ENCODE measurements at places on chromosomes 7 and 10.

DNA sequence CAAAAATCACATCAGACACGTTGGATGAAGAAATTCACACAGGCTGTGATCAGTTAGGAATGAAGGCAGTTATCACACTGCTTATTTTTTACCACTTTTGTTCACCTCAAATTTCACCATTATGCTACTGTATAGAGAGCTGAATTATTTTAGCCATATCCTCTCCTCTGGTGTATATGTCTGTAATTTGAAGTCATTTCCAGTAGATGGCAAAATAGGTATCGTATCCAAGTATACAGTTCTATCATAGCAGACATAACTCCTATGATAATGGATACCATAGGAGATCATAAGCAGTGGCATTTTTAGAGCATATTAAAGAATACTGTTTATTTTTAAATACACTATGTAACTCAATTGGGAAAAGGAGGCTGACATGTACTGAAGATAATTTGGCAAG, 909.7 kb downstream of the DNAJB9 start:
- H3K27me3 ChIP-seq, result no peaks in the 10 kb centered on the region
- no peak for DNase-seq
- H3K4me3 ChIP-seq, result no peak overlapping the region

DNA sequence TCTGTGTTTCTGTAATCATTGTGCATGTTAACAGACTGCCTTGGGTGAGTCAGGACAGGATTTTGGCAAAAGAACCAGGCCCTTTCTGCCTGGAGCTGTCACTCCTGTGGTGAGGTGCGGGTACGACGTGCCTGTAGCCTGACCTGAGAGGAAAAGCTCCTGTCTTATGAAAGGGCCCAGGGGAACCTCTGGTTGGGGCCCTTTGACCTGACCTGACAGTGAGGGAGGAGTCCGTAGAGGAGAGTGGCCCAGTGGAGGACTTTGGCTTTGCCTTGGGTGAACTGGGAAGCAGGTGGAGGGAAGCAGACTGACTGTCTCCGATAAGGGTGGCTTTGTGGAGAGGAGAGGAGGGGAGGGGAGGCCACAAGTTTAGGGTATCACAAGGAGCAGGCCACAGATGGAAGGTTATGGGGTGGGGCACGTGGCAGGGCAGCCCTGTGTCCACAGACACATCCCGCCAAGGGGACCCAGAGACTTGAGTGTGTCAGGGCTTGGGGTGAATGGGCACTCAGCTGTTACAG, 6.9 kb downstream of the PFKP start:
- H3K4me1 ChIP-seq, result peaks cover 31% of the 10 kb centered on the region
- peaks cover 27% of the 10 kb centered on the region for H3K36me3 ChIP-seq
- no peak overlapping the region for H3K27ac ChIP-seq

DNA sequence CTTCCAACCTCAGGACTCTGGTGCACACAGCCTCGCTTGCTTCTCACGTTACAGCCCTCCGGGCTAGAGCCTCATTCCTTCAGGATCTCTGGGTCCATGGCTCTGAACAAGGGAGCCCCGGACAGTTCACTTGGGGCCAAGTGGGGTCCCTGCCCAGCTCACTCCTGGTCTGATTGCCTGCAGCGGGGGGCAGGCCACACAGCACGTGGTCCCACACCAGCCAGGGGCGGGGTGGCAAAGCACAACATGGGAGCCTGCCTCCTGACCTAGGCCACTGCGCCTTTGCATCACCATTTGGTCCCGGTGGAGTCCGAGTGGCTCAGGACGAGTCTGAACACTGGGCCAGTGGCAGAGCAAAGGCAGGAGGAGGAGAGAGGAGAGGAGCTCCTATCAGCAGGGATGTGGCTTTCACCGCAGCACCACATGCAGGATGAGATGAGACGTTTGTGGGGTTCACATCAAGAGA, 13.4 kb upstream of the CRYGN start:
- no peaks in the 10 kb centered on the region for H3K27me3 ChIP-seq
- no peaks in the 10 kb centered on the region for H3K4me1 ChIP-seq
- H3K4me3 ChIP-seq, result no peak overlapping the region

DNA sequence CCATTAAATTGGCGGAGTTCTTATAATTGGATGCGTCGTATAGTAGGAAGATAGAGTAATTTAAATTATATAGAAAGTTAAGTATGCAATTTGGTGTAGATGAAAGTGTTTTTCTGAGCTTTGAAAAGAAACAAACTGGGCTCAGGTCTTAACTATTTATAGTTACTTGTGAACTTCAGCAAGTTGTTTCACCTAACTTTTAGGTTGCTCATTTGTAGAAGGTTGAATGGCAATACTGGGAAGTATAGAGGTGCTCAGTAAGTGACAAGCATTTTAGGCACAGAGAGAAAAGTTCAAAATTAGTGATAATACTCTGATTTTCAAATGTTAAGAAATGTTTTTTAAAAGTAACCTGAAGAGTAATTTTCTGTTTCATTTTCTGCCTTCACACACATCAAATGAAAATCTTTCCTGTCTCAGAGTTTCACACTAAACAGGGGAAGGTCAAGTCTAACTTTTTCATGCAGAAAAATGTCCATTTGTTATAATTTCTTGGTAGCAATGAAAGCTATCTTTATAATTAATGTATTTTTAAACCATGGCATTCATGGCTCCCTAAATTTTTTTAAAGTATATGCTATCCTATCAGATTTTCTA, 146.5 kb downstream of the PHF14 start:
- no peak for DNase-seq
- no peak overlapping the region for H3K27ac ChIP-seq
- 0 out of 2 replicates have a peak, but pooled peaks cover 3% of the 10 kb centered on the region for H3K4me1 ChIP-seq
- H3K36me3 ChIP-seq, result peaks cover 49% of the 10 kb centered on the region
- H3K4me3 ChIP-seq, result no peak overlapping the region
- no peaks in the 10 kb centered on the region for H3K27me3 ChIP-seq

DNA sequence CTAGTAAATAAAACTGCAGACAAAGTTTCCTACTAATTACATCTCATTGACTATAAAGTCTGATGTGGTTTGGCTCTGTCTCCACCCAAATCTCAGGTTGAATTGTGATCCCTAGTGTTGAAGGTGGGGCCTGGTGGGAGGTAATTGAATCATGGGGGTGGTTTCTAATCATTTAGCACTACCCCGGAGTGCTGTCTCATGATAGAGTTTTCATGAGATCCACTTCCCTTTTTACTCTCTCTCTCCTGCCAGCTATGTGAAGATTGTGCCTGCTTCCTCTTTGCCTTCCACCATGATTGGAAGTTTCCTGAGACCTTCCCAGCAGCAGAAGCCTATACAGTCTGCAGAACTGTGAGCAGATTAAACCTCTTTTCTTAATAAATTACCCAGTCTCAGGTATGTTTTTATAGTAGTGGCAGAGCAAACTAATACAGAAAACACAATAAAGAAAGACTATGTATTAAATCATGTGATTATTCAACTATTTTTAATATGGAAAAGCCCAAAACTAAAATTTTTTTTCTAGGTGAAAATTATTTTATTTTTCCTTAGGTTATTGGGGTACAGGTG, 232.1 kb downstream of the FZD1 start:
- DNase-seq, result no peak
- peaks cover 2% of the 10 kb centered on the region for H3K4me1 ChIP-seq
- H3K27ac ChIP-seq, result no peak overlapping the region
- H3K27me3 ChIP-seq, result no peaks in the 10 kb centered on the region
- H3K4me3 ChIP-seq, result no peak overlapping the region

- no peaks in the 10 kb centered on the region for H3K4me1 ChIP-seq
- DNase-seq, result no peak
- H3K27ac ChIP-seq, result no peak overlapping the region
Measured at GRCh38 chr10:1216574-1217236, 160.5 kb downstream of the WDR37 start.

DNA sequence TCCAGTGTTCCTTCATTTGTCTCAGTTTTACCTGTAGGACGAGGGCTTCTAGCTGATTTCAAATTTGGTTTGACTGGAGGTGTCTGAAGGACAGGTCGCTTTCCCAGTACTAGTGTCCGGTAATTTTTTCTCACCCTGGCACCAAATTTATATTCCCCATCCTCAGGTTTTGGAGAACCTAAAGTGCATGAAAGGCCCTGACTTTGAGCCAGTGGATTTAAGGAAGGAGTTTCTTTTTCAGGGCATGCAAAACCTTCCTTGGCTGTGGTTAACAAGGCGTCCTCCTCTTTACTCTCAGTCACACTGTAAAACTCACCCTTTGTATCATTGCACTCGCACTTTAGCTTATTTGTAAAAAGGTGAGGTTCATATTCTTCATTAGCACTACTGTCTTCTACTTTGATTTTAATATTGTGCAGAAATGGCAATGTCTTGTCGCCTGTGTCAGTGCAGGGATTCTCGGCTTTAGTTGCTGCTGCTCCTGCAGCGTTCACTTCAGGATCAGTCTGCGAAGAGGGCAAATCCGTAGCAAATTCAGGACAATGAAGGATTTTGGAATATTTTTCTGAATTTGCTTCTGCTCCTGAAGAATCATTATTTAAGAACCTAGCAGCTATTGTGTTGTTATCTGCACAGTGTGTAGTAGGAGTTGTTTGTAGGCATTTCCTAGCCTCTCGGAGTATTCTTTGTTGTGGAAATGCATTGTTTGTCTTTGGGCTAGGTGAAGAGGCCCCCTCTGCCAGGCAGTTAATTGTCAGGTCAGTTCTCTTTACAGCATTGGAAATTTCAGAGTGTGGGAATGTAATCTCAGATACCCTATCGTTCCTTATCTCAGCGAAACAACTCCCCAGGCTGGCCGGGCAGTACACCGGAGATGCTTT, 9.9 kb downstream of the SKIDA1 start:
- peaks cover 36% of the 10 kb centered on the region for H3K4me1 ChIP-seq
- H3K4me3 ChIP-seq, result peak overlapping the region; percentile 68

- no peaks in the 10 kb centered on the region for H3K27me3 ChIP-seq
- no peaks in the 10 kb centered on the region for H3K4me1 ChIP-seq
- H3K27ac ChIP-seq, result no peak overlapping the region
- DNase-seq, result no peak
- peaks cover 3% of the 10 kb centered on the region for H3K36me3 ChIP-seq
Measured at GRCh38 chr7:44761207-44762161, 12.8 kb downstream of the ZMIZ2 start.

DNA sequence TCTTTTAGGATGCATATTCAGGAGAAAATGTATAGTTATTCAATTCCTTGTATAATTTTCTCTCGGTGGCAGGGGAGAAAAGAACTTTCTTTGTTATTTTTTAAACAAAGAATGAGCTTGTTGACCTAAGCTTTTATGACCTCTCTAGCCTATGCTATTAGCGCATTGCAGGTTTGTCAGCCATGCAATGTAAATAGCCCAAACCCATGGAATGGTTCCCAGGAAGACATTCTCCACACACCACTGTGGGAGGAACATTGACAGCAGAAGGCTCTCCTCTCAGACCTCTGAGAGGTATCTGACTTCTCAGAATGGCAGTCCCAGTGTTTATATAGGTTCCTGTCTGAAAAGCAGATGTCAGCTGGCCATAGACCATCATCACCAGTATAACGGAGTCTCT, 19.6 kb upstream of the AGBL3 start:
- no peaks in the 10 kb centered on the region for H3K36me3 ChIP-seq
- no peak overlapping the region for H3K4me3 ChIP-seq
- DNase-seq, result no peak
- H3K27ac ChIP-seq, result no peak overlapping the region

DNA sequence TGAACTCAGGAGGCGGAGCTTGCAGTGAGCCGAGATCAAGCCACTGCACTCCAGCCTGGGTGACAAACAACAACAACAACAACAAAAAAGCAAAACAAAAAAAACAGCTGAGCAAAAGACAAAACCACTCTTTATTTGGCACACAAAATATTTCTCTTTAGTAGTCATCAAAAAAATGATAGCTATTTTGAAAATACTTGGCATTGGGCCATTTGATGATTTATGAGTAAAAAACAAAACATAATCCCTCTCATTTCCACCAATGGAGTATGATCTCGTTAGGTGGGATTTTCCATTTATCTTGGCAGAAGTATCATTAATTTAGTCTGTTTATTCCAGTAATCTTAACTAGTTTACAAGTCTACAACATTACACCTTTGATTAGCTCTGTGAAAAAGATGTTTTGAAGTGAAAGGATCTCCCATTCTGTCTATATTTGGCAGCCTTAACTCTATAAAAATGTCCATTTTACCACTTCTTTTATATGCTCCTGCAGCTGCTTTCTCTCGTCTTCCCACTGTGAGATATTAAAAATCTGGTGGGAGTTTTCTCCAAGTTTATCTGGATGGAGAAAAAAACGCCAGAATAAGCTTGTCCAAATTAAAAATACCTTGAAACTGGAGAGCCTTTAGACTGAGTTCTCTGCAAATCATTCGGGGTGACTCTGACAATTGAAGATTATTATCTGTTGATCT, 58.8 kb upstream of the AGMO start:
- no peaks in the 10 kb centered on the region for H3K27me3 ChIP-seq
- H3K4me1 ChIP-seq, result no peaks in the 10 kb centered on the region
- no peak for DNase-seq
- H3K36me3 ChIP-seq, result no peaks in the 10 kb centered on the region
- H3K4me3 ChIP-seq, result no peak overlapping the region

- H3K27ac ChIP-seq, result no peak overlapping the region
- H3K36me3 ChIP-seq, result peaks cover 11% of the 10 kb centered on the region
- H3K4me1 ChIP-seq, result no peaks in the 10 kb centered on the region
Measured at GRCh38 chr7:104124469-104124868, 83.3 kb downstream of the ORC5 start.

GRCh38 chr7:8015100-8015745, 46.6 kb downstream of the GLCCI1 start:
- H3K4me1 ChIP-seq, result peaks cover 14% of the 10 kb centered on the region
- no peaks in the 10 kb centered on the region for H3K36me3 ChIP-seq
- H3K27ac ChIP-seq, result no peak overlapping the region
- H3K27me3 ChIP-seq, result no peaks in the 10 kb centered on the region

- H3K4me3 ChIP-seq, result no peak overlapping the region
- H3K4me1 ChIP-seq, result no peaks in the 10 kb centered on the region
- 0 out of 2 replicates have a peak, but pooled peaks cover 2% of the 10 kb centered on the region for H3K27me3 ChIP-seq
- H3K27ac ChIP-seq, result no peak overlapping the region
- no peak for DNase-seq
Measured at GRCh38 chr7:70794962-70795361, 337.0 kb upstream of the GALNT17 start.

- no peak overlapping the region for H3K4me3 ChIP-seq
- DNase-seq, result no peak
- no peaks in the 10 kb centered on the region for H3K27me3 ChIP-seq
- no peaks in the 10 kb centered on the region for H3K36me3 ChIP-seq
- no peak overlapping the region for H3K27ac ChIP-seq
- H3K4me1 ChIP-seq, result no peaks in the 10 kb centered on the region
Measured at GRCh38 chr10:3595736-3596135, 189.3 kb downstream of the KLF6 start.

- H3K4me1 ChIP-seq, result no peaks in the 10 kb centered on the region
- no peaks in the 10 kb centered on the region for H3K36me3 ChIP-seq
- no peak overlapping the region for H3K4me3 ChIP-seq
- no peak overlapping the region for H3K27ac ChIP-seq
- no peak for DNase-seq
Measured at GRCh38 chr10:15180736-15181135, 12.2 kb upstream of the NMT2 start.

- H3K4me3 ChIP-seq, result no peak overlapping the region
- no peak overlapping the region for H3K27ac ChIP-seq
- peak; percentile 58 for DNase-seq
- H3K27me3 ChIP-seq, result no peaks in the 10 kb centered on the region
Measured at GRCh38 chr10:96511044-96511945, 2.4 kb downstream of the TLL2 start.

GRCh38 chr10:131843881-131844284, 56.9 kb upstream of the PPP2R2D start:
- no peak for DNase-seq
- no peak overlapping the region for H3K27ac ChIP-seq
- H3K4me3 ChIP-seq, result no peak overlapping the region

GRCh38 chr10:69578508-69578991, 5.3 kb upstream of the NEUROG3 start:
- H3K36me3 ChIP-seq, result no peaks in the 10 kb centered on the region
- DNase-seq, result no peak
- H3K27ac ChIP-seq, result no peak overlapping the region
- H3K27me3 ChIP-seq, result no peaks in the 10 kb centered on the region

GRCh38 chr7:21916629-21917028, 29.1 kb downstream of the CDCA7L start:
- peaks cover 100% of the 10 kb centered on the region for H3K4me1 ChIP-seq
- no peak overlapping the region for H3K4me3 ChIP-seq
- H3K27me3 ChIP-seq, result no peaks in the 10 kb centered on the region
- DNase-seq, result no peak
- H3K36me3 ChIP-seq, result peaks cover 20% of the 10 kb centered on the region

Measured in Karpas-422 (cell line).